Brain (organoid and tissue), 16 donors: ENCODE measurements at places on chromosomes 3 and 15.

DNA sequence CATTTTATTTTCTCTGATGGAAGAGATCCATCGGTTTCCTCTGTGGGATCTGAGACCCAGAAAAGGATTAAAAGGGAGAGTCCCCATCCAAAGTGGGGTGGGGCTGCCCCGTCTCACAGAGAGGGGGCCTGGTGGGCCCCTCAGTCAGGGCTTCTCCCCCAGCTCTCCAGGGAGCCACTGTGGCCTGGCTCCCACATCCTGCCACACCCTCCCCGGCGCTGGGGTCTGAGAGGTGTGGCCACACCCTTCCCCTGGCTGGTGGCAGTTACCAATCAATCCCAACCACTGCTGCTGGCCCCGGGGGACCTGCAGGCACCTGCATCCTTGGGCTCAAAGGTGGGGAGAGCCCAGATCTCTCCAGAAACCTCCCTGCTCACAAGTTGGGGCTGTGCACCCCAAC lies 161.8 kb upstream of the IQSEC1 start:
- DNase-seq, result no peak

- DNase-seq, result no peak
Observed at GRCh38 chr3:170162052-170162451, 19.5 kb downstream of the PHC3 start.

DNA sequence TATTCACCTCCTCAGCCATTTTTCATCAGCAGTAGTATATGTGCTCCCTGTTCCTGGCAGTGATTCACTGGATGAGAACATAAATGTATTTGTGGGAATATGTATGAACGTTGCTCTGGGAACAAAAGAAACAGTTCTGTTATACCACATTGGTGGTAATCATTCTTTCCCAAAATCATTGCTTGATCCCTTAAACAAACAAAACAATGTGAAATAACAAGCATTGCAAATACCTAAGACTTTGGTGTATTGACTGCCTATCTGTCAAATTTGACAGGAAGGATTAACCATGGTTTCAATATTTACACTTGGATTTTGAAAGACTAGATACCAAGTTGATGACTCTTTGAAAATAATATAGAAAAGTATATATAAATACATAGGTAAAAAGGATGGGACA lies 284.1 kb downstream of the FHIT start:
- no peak for DNase-seq

DNA sequence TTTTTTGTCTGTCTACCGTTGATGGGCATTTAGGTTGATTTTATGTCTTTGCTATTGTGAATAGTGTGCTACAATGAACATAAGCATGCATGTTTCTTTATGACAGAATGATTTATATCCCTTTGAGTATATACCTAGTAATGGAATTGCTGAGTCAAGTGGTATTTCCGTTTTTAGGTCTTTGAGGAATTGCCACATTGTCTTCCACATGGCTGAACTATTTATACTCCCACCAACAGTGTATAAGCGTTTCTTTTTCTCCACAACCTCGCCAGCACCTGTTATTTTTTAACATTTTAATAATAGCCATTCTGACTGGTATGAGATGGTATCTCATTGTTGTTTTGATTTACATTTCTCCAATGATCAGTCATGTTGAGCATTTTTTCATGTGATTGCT lies 89.6 kb upstream of the GALNT15 start:
- DNase-seq, result no peak

DNA sequence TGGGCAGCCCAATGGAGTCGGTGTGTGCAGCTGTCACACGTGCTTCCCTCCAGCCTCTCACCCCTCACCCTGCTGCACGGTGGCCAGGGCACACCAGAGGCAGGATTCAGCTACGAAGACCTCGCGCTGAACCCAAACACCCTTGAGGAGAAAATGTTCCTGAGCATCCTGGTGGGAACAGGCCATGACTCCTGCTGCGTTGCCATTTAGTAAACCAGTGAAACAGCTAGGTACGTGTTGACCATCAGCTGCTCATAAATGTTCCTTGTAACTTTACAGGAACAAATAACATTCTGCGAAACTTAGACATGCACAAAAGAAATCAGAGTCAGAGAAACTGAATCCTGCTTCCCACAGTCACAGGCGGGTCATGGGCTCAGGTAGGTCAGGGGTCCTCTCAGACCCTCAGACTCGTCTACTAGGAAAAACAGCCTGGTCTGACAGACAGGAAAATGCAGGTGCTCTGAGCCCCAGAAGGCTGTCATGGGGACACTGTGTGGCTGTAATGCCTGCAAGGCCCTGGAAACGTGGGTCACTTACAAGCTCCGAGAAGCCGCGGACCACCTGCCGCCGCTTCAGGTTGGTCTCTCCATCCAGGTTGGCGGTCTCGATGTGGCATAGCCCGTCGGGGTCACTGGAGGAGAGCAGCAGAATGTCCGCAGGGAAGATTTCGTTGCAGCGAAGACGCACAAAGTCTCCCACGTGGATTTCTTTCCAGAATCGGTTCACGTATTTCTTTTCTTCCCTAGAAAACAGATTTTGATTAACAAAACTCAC lies 82.5 kb downstream of the ATP10A start:
- no peak for DNase-seq

GRCh38 chr3:37053753-37054152 lies 60.4 kb downstream of the MLH1 start:
- no peak for DNase-seq

DNA sequence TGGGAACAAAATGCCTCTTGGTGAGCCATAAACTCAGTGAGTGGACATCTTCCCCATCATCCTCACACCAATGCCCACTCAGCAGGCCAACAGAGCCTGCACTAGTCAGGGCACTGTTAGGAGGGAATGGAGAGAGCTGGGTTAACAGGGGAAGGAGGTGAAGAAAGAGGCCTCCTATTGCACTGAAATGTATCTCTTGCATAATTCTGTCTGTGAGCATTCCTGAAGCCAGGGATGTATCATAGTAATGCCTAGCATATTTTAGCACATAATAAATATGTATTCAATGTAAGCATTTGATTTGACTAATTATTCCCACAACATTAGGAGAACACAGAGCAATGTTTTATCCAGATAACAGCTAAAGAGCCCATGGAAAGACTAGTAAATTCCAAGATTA lies 81.2 kb downstream of the ANO10 start:
- DNase-seq, result no peak

DNA sequence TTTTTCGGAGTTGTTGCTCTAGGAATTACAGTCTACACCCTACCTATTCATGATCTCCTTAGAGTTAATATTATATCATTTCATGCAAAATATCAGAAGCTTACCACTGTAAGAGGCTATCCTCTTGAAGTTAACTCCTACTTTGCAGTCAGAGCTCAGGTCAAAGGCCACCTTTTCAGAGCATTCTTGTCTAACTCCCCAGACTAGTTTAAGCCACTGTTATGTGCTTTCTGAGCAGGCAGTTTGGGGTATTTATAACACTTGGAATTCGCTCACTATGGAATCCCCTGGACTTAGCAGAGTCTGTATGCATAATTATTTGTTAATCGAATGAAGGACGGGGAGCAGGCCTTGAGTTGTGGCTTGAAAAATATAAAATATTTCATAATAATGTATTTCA lies 21.7 kb downstream of the MED12L start:
- DNase-seq, result no peak

DNA sequence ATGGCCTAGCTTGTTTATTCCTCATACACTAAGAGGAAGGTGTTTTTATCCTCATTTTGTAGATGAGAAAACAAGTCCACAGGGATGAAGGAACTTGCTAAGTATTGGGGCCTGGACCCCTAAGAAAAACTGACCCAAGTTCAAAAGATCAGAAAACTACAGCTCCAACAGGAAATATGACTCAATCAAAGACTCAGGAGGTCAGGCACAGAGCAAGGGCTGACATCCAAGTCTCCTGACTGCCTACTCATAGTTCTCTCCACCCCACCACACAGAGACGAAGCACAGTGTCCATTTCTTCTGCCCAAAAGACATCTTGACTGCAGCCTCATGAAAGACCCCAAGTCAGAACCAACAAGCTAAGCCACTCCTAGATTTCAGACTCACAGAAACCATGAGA lies 26.9 kb upstream of the TPM1 start:
- no peak for DNase-seq

- DNase-seq, result no peak
Observed at GRCh38 chr15:27490867-27491595, 520.0 kb downstream of the GABRG3 start.

DNA sequence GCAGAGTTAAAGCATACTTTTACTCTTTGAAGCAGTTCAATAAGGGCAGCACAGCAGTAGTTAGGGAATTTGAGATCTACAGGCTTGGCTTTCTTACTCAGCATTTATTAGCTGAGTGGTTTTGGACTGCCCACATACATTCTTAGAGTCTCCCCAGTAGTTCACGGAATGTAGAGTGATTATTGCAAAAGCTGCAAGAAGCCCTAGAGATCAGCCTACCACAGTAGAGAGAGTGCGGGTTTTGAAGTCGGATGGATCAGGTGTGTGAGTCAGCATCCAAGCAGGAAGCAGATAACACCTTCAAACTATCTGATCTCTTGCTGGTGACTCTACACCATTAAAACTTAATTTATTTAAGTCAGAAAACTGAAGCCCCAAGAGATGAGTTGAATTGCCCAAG lies 171.9 kb downstream of the SYNPR start:
- no peak for DNase-seq

- DNase-seq, result no peak
Observed at GRCh38 chr3:10093678-10094077, 14.4 kb downstream of the FANCD2OS start.

GRCh38 chr15:62035256-62035924 lies 24.9 kb downstream of the VPS13C start:
- DNase-seq, result no peak

- no peak for DNase-seq
Observed at GRCh38 chr3:179589143-179589542, 15.3 kb downstream of the MRPL47 start.

DNA sequence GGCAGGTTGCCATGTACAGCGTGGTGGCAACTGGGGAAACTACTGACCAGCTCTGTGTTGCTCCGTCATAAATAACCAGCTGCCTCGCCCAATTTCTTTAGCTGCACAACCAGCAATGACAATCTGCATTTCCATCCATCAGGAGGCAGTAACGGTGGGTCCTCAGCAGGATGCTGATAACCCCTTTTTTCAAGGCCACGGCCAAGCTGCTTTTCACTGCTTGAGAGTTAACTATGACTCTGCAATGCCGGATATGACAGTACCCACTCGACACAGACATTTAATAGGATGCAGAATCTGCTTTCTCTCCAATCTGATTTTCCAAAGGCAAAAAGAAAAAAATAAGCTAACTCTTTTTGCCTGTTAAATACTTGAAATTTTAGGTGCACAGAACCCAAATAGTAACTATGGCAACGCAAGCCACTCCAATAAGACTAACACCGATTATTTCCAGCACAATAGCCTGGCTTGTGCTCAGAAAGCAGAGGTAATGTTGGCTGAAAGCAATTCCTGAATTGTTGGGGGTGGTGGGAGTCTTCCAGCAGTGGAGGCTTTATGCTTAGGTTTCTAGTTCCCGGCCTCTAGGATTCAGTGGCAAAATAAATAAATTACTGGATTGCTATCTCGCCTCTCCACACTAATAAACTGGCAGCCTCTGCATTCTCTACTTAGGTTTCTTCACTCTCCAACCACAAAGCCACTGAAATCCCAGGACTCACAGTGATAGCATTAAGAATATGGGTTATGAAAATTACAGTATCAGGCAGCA lies 31.2 kb upstream of the SRGAP3 start:
- DNase-seq, result peak; percentile 86

DNA sequence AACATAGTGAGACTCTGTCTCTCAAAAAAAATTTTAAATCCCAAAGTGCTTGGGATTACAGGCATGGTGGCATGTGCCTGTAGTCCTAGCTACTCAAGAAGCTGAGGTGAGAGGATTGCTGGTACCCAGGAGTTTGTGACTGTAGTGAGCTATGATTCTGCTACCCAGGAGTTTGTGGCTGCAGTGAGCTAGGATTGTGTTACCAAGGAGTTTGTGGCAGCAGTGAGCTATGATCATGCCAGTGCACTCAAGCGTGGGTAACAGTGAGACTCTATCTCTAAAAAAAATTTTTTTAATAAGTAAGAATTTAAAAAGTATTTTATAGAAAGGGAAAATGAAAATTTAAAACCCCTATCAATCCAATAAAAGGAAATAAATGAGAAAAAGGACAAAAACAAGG lies 69.5 kb downstream of the FAIM start:
- DNase-seq, result no peak

DNA sequence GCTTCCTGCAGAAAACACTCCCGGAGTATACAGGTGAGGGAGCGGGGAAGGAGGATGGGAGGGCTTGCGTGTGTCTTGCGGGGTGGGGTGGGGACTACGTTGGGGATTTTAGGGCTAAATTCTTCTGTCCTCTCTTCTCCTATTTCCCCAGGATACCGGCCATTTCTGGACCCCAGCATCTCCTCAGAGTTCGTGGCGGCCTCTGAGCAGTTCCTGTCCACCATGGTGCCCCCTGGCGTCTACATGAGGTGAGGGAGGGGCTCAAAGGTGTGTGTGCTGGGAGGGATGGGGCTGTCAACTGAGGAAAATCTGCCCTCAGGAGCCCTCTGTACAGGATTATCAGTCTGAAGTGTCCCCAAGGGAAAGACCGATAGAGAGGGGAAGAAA lies 6.6 kb downstream of the DUOX1 start:
- DNase-seq, result no peak

- DNase-seq, result no peak
Observed at GRCh38 chr3:127735767-127736693, 63.3 kb downstream of the ABTB1 start.

DNA sequence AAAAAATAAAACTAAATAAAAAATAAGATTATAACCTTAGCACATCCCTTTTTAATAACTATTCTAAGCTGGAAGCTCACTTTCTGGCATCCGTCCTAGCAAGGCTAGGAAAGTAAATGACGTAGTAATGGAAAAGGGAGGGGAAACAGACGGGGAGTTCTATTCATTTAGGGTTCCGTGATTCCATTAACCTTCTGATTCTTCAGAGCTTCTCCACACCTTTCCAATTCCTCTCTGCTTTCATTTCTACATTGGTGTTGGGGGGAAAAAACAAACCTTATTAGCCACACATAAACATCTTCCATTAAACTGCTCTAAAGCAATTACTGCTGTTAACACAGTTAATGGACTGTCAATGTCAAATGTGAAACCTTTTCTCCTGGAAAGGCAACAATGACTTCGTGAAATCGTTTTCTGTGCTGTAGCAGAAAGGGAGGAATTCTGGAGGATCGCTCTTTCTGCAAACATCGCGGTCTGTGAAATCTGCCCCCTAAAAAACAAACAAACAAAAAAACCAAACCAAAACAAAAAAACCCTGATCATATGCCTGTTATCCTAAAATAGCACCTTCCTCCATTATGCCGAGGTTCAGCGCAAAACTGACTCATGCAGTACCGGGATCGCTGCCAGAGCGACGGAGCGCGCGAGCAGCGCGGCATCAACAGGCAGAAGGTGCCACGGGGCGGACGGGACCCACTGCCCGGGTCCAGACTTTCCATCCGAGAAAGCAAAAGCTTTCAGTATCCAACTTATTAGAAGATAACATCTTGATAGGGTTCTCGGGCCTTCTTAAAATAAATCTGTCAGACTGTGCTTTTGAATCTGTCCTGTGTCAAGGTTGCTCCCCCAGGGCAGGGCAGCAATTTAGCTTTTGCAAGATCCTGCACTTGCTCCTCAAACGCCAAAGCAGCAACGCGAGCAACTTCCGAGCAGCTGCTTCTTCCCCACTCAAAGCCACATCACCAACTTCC lies 156.2 kb downstream of the FGF12 start:
- DNase-seq, result peak; percentile 83

GRCh38 chr3:157163217-157163953 lies 3.4 kb upstream of the CCNL1 start:
- no peak for DNase-seq

GRCh38 chr3:29311795-29312194 lies 30.9 kb downstream of the RBMS3 start:
- DNase-seq, result no peak

GRCh38 chr15:48091522-48091921 lies 29.3 kb upstream of the SLC24A5 start:
- DNase-seq, result peak; percentile 44

GRCh38 chr3:197329382-197329781 lies 31.0 kb upstream of the DLG1 start:
- no peak for DNase-seq
